ENCODE measurements at places on chromosomes 2 and 18.

GRCh38 chr18:60537074-60537473 is 164.5 kb upstream of the MC4R start:
- DNase-seq: no peak

DNA sequence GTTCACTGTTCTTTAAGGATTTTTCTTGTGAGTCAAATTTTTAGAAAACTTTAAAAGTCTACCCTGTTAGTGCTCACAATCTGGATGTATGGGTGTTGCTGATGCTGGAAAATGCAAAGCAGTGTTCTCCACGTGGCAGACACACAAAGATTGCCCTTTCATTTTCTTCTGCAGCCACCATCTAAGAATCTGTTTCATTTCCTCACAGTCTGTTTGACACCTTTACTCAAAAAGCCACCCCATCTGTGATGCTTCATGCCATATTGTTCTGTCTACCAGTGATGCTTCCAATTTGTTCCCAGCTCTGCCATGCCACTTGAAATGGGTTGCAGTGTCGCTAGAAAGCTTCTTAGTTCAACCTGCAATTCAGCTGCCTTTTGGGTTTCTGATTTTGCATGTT is 464.2 kb upstream of the UBE2E3 start:
- no peak for DNase-seq

GRCh38 chr2:127083819-127084503 is 23.0 kb downstream of the BIN1 start:
- DNase-seq: no peak

DNA sequence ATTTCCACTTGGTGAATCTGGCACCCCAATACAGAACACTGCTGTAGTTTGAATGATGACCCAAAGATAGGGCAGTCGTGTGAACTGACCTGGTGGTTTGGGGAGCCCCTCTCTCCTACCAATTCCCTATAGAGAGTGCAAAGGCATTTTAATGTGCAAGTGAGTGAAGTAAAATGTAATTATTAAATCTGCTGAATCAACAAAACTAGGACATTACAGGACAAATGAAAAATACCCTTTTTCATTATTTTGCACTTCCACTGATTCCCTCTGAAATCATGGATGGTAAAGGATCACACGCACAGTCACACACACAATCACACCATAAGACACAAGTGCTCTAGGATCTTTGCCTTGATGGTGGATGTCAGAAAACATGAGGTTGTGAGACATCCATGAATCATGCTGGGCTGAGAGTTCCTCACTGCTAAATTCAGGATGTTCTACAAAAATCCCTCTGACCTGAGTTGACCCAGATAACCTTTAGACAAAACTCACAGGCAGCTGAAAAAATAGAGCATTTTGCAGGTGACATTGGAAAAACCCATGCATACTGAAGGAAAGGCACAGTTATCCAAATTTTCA is 197.4 kb downstream of the FBXO15 start:
- no peak for DNase-seq

GRCh38 chr2:174776675-174777074 is 12.4 kb upstream of the CHRNA1 start:
- DNase-seq: no peak

DNA sequence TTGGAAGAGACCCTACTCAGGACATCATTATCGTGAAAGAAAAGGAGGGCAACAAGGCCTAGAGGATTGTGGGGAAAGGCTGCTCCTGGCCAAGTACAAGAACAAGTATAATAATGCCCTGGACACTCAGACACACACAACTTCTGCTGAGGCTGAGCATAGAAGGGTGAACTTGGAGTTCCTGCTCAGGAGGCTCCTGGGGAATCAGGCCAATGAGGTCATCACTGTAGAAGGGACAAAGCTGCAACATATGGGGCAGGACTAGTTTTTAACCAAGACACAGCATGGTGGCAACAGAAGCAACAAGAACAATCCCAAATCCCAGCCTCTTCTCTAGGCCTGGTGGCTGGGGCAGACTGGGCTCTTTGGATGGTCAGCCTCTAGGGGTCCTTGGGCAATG is 102.6 kb downstream of the POLR1A start:
- DNase-seq: no peak

DNA sequence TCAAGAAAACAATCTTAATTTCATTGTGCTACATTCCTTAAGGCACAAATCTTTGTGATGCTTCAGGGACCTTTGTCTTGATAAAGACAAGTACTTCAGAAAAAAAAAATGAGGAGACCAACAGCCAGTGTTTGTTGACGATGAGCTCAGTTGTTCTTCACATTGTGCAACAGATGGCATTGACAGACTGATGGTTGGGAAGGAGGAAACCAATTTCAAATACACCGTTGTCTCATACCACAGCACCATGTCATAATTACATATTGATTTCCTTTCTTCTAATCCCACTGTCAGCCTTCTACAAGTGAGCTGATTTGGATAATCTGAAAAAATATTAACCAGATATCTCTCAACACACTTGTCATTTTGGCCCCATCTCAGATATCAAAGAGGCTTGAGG is 53.7 kb upstream of the GRB14 start:
- DNase-seq: no peak

DNA sequence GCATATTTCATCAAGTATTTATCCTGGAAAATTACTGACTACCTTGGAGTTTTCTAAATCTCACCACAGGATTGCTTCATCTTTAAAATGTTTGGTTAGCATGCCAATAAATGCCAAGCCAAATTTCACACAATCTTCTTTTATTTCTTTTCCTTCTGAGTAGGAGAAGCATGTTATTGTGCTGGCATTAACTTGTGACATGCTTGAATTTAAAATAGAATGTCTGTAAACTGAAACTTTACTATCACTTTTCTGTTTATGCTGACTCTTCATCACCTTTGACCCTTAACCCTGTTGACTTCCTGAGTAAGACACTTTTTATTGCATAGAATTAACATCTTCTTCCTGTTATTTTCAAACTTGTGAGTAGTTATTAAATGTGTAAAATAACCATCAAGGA is 56.2 kb upstream of the LRRTM4 start:
- no peak for DNase-seq

DNA sequence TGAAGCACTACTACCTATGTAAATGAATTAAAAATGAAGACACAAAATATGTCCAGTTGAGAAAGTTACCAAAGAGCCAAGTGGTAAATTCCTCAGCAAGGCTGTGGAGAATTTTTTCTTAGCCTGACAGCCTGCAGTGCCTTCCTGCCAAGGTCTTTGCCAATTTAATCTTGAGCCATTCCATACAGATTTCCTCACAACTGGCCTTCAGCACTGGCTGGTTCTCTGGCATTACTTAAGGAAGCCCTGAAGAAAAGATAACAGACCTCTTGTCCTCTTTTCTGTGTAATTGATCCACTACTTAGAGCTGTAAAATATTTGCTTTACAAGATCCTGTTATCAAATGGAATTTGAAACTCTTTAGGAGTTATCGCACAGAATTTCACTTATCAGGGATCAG is 334.2 kb upstream of the LRRTM1 start:
- no peak for DNase-seq

DNA sequence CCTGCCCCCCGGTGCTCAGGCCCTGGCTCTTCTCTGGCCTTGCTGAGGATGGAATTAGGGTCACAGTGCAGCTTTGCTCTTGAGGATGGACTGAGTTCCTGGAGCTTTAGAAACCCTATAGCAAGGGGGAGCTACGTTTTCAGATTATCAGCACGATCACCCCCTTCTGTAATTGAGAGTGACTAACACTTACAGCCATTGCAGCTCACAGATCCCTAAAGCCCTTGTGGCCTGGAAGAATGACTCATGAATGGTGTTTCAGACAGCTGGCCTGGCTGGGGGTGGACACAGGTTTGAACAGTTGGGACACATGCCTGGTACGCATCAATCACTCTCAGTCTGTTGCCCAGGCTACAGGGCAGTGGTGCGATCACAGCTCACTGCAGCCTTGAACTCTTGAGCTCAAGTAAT is 79.7 kb upstream of the IGFBP5 start:
- DNase-seq: no peak

DNA sequence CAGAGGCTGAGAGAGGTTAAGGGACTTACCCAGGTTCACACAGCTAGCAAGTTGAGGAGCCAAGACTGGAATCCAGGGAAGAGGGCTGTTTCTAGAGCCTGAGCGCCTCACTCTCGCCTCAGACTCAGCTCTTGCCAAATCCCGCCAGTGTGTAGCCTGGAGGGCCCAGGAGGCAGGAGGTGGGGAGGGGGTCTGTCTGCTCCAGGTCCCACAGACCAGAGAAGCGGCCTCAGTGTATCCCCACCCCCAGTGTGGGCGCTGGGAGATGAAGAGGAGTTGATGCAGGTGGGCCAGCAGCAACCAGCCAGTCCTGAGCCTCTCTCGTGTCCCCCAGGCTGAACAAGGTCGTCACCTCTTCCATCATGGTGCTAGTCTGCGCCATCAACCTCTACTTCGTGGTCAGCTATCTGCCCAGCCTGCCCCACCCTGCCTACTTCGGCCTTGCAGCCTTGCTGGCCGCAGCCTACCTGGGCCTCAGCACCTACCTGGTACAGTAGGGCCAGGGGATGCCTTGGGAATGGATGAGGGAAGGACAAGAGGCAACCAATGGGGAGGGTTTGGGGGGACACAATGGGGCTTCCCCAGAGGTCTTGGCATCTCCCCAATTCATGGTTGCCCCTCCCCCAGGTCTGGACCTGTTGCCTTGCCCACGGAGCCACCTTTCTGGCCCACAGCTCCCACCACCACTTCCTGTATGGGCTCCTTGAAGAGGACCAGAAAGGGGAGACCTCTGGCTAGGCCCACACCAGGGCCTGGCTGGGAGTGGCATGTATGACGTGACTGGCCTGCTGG is 5.2 kb upstream of the CTDSP1 start:
- DNase-seq: no peak

- no peak for DNase-seq
These were observed 43.0 kb upstream of the NARS1 start for GRCh38 chr18:57664568-57665165.

DNA sequence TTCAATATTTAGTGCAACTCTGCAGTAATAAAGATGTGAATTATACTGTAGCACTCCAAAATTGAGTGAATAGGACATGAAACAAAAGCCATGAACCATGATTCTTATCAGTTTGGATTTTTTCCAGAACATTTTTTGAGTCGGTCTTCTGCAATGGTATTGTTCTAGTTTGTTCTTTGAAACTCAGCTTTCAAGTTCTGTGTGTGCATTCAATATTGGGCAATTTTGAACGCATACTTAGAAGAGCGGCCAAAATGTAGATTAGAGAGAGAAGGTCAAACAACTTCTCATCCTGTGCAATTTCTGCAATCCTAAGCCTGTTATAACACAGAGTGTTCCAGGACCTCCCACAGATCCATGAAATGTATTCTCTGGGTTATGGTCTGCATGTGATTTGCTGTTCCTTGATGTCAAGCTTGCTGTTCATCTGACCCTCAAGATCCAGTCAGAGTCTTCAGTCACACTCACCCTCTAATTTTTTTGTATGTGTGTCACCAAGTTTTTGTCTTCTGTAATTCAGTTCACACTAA is 48.3 kb downstream of the TSPYL6 start:
- DNase-seq: no peak

DNA sequence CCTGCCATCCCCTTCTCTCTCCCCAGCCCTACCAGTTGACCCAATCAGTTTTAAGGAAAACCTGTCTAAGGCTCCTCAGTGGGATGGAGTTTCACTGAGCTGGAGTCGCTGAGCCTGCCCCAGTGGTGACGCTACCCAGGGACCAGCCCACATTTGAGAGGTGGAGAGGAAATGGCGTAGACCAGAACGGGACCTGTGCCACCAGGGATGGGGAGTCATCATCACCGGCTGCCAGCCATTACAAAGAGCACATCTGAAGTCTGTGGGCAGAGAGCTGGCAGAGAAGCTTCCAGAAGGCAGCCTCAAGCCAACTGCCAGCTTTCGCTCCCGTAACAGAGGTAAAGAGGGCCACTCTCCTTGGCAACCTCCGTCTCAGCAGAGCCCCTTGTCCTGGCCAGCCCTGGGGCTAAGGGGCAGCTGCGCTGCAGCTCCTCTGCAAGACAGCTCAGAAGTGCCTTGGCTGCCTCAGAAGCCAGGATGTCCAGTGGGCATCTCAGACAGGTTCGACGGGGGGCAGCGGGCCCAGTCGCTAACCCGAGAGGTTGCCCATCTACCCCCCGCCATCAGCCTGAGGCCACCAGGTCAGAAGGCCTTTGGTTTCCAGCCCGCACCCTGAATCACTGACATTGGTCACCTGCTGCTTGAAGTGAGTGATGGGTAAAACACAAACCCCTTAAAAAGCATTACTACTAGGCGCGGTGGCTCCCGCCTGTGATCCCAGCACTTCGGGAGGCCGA is 15.4 kb downstream of the SDC1 start:
- no peak for DNase-seq

DNA sequence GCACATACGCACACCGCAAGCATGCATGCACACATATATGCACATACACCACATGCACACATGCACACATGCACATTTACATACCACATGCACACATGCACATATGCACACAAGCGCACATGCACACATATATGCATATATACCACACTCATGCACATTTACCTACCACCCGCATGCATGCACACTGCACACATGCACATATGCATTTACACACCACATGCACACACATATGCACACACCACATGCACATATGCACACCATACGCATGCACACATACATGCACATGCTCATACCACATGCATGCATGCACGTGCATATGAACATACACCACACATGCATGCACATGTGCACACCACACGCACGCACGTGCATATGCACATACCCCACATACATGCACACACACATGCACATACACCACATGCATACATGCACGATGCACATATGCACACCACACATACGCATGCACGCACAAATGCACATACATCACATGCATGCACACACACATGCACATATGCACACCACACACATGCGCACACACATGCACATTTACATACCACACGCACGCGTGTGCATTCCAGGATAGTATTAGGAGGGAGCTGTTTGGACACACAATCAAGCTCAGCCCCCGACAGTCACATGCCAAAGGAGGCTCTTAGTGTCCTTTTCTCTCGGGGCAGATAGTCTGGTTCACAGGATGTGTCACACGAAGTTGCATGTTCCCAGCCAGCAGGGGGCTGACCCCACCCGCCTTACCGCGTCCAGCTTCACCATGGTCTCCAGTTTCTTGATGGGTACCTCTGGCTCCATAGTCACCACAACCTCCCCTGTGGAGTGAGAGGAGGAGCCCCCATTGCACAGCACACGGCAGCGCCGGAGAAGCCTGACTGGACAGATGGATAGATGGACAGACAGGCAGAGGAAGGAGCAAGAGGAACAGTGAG is 5.9 kb downstream of the OTOF start:
- no peak for DNase-seq

- no peak for DNase-seq
These were observed 17.0 kb upstream of the LINC00305 start for GRCh38 chr18:64165906-64166305.

- DNase-seq: no peak
These were observed 480.2 kb upstream of the CHST9 start for GRCh38 chr18:27665264-27665799.

- no peak for DNase-seq
These were observed 32.1 kb upstream of the DOCK10 start for GRCh38 chr2:225074366-225074765.

DNA sequence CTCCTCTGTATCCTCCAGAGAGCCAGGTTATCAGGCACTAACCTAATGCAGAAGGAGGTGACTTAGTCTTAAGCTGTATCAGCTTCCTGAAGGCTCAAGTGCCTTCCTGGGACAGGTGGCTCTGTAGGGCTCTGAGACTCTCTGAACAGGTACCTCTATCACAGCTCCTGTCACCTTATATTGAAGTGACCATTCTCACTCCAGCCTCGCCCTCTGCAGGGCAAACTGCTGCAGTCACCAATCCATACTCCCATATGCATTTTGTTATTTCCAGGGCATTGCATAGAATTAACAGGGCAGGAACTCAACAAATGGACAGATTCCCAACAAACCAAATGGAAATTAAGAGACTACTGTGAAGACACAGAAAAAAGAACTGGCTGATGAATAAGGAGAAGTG is 203.0 kb upstream of the REV1 start:
- DNase-seq: no peak

GRCh38 chr2:102424754-102425153 is 1.8 kb downstream of the IL18RAP start:
- DNase-seq: no peak
